A673 (cell line): ENCODE measurements at places on chromosomes 1 and 21. TPM values are rescaled to one million over a fixed set of nuclear protein-coding genes. Genes with fewer than 3 reads are reported as not detected.

The E2F2 gene
- 45.0 and 46.1 TPM in 2 replicates for total RNA-seq

The CLEC20A gene
- total RNA-seq, result not detected in 2 replicates

The KIAA0040 gene
- total RNA-seq, result not detected in 2 replicates

The OR10J1 gene
- not detected in 2 replicates for total RNA-seq

DNA sequence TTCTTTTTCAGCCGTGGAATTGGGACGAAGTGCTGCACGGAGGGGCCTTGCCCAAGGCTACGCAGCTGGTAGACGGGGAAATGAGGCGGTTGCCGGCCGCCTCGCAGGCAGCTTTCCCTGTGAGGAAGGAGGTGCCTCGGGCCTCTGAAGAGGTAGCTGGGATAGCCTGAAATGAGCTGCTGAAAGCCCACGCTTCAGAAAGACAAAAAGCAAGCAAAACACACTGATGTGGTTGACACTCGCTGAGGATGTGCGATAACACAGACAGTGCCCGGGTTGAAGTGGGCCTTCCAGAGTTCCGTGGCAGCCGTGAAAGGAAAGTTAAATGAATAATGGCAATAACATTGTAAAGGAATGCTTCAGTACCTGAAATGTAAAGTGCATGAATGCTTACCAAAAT, 47.2 kb downstream of the S1PR1 start:
- no peaks in the 10 kb centered on the region for H3K27me3 ChIP-seq
- no peak overlapping the region for H3K27ac ChIP-seq
- no peaks in the 10 kb centered on the region for H3K4me1 ChIP-seq
- H3K4me3 ChIP-seq, result no peak overlapping the region
- DNase-seq, result no peak

The ALPL gene
- 4.8 and 8.8 TPM in 2 replicates for total RNA-seq

The PODN gene
- 0.17 TPM in 1 of 2 replicates, not detected in the other for total RNA-seq

The LMX1A gene
- total RNA-seq, result not detected in 2 replicates

- H3K27me3 ChIP-seq, result no peaks in the 10 kb centered on the region
- no peaks in the 10 kb centered on the region for H3K36me3 ChIP-seq
- H3K27ac ChIP-seq, result no peak overlapping the region
These were observed 209.9 kb downstream of the FAF1 start for GRCh38 chr1:50750021-50750619.

DNA sequence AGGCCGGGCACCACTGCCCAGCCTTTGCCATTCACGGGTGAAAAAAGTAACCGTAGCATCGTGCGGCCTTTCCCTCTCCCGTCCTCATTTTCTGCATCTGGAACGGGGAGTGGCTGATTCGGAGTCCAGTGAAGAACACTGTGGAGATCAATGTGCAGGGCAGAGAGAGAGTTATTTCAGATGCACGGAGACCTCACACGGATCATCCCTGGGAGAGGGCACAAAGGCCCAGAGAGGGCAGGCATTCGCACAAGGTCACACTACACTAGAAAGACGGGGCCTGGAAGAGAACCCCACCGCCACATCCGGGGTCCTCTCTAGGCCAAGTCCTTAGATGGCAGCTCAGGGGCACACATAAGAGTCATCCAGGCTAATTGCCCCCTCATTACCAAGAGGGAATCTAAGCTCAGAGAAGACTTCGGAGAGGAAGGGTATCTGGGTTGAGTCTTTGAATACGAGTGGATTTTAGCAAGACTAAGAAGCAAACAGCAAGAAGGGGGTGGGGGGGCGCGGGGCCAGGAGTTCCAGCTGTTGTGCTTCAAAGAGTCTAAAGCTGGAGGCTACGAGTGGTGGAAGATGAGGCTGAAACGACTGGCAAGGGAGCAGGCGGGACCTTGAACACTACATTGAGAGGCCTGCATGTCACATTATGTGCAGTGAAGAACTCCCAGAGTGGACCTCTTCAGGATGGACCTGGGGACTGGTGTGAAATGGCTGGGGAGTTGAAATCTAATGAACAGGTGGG, 857 bp downstream of the GPX7 start:
- DNase-seq, result peak; percentile 23
- no peaks in the 10 kb centered on the region for H3K27me3 ChIP-seq
- peaks cover 13% of the 10 kb centered on the region for H3K4me1 ChIP-seq
- H3K4me3 ChIP-seq, result peak overlapping the region; percentile 61
- H3K36me3 ChIP-seq, result no peaks in the 10 kb centered on the region

GRCh38 chr21:39504230-39504629, 52.5 kb downstream of the SH3BGR start:
- no peaks in the 10 kb centered on the region for H3K27me3 ChIP-seq
- no peak overlapping the region for H3K27ac ChIP-seq
- no peaks in the 10 kb centered on the region for H3K36me3 ChIP-seq

The LAMC1 gene
- 95.5 and 98.6 TPM in 2 replicates for total RNA-seq

GRCh38 chr1:231446138-231446537, 24.1 kb upstream of the EGLN1 start:
- no peaks in the 10 kb centered on the region for H3K4me1 ChIP-seq
- no peak overlapping the region for H3K4me3 ChIP-seq
- no peak for DNase-seq
- H3K27ac ChIP-seq, result no peak overlapping the region

GRCh38 chr1:29119121-29119929, 4.4 kb downstream of the TMEM200B start:
- H3K27ac ChIP-seq, result peak overlapping the region; percentile 40
- no peak overlapping the region for H3K4me3 ChIP-seq
- H3K27me3 ChIP-seq, result no peaks in the 10 kb centered on the region
- DNase-seq, result no peak

The GJB4 gene
- not detected in 2 replicates for total RNA-seq

The CXADR gene
- 15.2 and 17.7 TPM in 2 replicates for total RNA-seq

DNA sequence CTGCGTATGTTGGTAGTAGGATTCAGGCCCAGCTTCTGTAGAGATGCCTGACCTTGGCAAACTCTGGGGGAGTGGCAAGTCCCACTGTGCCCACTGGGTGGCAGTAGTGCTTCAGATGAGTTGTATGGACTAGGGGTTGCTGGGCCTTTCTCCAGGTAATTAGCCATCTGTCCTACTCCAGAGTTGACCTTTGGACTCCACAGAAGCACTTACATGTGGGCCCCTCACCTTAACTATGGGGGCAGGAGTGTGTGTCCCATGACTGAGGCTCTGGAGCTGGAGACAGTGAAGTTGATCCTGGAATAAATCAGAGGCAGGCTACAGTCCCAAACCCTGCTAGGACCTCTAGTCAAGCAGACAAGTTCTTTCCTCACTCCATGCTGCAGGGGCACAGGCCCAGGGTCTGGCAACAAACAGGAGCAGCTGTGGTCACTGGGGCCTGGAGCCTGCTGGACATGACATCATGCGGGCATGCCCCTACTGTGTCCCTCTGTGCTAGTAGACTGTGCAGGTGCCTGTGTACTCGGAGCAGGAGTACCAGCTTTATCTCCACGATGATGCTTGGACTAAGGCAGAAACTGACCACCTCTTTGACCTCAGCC, 4.6 kb downstream of the DMAP1 start:
- peaks cover 54% of the 10 kb centered on the region for H3K36me3 ChIP-seq
- peak; percentile 72 for DNase-seq
- H3K27me3 ChIP-seq, result no peaks in the 10 kb centered on the region
- no peak overlapping the region for H3K27ac ChIP-seq
- H3K4me3 ChIP-seq, result no peak overlapping the region

The OR6F1 gene
- total RNA-seq, result not detected in 2 replicates
